Activated T-cell treated with anti-CD3 and anti-CD28 coated beads, Interleukin-2, amount 50 U/mL, for 24 hours (primary cell): ENCODE measurements at places on chromosomes 7 and 10.

DNA sequence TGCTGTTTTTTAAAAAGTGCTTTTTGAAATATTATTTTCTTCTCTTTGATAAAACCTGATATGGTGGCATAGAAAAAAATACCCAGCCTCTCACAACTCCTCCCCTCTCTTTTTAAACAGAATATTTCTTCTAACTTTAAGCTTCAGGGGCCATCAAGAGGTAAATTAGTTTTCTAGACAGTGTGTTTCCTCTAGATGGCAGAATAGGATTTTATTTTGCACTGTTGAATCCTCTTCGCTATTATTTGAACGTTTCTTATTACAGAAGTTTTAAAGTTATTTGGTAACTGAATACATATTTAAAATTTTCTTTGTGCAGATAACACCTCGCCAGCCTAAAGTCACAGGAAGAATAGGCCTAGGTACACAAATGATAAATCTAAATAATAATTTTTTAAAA is 30.3 kb downstream of the ARL5B start:
- DNase-seq = no peak

DNA sequence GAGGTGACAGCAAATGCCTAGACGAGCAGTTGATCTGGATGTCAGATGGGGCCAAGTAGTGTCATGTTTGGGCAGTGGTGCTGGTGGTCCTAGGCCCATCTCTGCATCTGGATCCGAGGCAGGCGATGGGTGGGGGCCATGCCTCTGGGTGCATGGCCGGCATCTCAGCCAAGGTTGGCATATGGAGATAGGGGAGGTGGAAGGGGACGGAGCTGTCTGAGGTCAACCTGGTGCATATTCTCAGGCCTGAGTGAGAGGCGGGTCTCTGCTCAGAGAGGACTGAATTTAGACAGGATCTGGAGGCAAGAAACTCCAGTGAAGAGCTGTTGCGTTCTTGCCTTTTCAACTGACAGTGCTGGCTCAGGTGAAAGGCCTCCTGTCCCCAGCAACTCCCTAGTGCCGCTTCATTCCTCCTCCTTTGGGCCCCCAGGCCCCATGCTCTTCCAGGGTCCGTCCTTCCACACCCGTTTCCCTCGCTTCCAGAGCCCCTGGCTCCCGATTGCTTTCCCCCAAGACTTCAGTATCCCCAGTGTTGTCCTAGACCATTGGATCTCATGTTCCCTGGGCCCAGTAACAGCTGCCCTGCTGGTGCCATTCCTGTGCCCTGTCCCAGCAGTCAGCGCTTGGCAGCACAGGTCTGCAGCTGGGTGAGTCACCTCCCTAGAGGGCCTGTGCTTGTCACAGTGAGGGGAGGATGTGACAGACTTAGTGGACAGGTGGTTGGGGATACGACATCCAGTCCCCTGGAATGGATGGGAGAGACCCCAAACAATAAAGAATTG is 32.6 kb downstream of the GBX1 start:
- DNase-seq = no peak

DNA sequence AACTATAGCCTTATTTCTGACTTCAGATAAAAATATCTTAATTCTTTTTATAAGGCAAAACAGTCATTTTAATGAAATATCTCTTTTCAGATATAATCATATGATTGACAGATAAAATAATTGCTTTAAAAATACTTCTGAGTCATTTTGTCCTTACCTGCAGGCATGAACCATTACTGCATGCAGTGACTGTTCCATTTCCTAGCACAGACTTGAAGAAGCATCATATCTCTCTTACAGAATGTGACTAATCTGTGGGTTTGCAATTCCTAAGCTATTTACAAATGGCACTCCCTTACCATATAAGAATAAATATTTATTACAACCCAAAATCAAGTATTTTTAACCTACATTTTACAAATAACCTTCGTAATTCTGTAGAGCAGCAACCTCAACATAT is 120.7 kb downstream of the SRPK2 start:
- DNase-seq = no peak

DNA sequence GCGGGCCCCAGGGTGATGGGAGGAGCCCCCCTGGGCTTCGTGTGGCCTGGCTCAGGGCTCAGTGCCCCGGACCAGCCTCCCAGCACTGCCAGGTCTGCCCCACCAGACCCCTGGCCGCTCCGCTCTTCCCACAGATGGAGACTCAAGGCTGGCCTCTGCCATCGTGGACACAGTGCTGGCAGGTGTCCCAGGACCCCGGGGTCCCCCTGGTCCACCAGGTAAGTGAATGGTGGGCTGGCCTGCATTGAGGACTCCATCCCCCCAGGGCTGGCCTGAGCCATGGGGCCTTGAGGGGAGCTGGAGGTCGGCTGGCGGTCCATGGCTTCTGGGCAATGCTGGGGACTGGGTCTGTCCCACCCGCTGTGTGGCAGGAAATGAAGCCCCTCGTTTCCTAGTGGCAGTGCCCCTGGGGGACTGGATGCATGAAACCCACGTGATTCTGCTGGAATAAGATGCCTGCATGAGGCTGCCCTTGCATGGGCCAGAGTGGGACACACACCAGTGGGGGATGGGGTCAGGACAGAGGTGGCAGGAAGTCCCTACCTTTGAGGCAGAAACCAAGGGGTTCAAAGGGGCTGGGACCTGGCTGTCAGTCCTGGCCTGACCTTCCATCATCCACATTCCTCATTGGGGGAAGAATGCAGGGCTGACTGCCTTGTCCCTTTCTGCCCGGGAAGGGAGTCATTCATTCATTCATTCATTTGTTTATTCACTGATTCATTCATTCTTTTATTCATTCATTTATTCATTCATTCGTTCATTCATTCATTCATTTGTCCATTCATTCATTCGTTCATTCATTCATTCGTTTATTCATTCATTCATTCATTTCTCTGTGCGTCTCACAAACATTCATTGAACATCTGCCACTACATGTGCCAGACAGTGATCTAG is 81.8 kb downstream of the MYL10 start:
- no peak for DNase-seq

DNA sequence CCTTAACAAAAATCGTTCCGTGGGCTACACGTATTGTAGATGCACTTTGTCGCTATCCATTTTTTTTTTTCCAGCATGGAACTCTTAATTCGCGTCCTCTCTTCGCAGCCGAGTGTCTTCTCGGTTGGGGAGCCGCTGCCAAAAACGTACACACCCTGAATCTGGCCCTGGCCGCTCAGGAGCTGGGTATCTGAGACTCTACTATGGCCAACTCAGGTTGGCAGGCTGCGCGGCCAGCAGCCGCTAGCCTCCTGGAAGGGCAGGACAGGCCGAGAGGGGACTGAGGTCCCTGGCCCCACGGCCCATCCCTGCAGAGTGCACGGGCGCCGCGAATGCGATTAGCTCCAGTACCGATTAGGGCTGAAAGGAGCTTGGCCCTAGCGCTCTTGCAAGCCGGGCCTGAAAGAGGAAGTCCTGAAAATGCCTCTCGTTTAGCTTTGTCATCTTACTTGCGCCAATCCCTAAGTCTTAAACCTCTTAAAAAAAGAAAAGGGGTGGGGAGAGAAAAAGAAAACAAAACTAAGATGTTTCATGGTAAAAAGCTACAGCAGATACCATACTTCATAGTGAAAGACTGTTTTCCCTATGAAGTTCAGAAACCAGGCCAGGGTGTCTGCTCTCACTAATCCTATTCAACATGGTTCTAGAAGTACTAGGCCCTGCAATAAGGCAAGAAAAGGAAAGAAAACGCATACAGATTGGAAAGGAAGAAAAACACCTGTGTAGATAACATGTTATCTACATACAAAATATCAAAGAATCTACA is 113.2 kb upstream of the RHEB start:
- peak; percentile 78 for DNase-seq

DNA sequence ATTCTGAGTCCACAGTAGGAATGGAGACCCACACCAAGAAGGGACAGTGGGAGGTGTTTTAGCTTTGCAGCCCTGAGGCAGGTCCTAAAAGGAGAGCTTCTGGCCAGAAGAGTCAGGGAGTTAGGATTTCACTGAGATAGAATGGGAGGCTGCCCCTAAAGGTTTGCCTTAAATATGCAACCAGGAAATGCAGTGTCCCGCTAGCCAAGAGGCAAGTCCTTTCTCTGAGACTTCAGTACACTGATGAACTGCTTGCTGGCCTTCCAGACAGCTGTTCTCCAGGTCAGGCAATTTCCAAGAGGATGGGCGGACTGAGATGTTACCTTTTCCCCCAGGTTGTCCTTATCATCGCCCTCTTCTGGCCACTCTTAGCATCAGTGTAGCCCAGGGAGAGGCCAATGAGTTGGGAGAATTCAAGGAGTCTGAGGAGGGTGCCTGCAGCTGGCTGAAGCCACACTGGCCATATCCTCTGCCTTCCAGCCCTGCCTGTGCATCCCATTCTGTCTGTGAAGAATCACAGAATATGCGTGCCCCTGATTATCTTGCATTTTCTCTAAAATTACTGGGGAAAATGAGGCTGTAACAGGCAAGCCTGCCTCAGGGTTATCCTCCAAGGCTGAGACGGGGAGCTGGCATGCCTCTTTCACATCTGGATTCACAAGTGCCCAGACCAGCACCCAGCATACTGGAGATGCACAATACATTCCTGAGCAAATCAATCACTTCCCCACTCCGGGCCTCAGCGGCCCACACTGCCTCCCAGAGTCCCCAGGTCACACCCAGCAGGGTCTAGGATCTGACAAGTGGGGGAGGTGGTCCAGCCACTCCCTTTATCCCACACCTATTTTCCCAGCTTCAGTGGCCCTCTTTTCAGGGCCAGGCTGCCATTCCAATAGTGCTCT is 2.4 kb downstream of the TLL2 start:
- no peak for DNase-seq

DNA sequence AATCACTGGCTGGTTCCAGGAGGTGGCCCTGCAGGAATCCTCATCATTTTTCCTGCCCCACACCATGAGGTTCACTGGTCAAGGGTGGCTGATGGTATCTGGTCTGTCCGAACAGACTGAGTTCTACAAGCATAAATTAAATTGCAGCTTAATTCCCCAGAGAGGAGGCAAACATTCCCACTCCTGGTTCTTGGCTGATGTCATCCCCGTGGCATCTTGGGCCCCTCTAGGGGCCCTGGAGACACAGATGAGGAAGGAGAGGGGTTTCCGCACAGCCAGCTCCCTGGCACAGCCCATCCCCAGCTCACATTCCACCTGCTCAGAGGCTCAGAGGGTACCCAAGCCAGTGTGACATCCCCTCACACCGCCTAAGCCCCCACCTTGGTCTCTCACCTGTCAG is 5.3 kb upstream of the KLRG2 start:
- DNase-seq = no peak

GRCh38 chr7:69269806-69270205 is 328.5 kb upstream of the AUTS2 start:
- no peak for DNase-seq

- no peak for DNase-seq
Observed at GRCh38 chr10:118963341-118963740, 66.2 kb upstream of the NANOS1 start.

DNA sequence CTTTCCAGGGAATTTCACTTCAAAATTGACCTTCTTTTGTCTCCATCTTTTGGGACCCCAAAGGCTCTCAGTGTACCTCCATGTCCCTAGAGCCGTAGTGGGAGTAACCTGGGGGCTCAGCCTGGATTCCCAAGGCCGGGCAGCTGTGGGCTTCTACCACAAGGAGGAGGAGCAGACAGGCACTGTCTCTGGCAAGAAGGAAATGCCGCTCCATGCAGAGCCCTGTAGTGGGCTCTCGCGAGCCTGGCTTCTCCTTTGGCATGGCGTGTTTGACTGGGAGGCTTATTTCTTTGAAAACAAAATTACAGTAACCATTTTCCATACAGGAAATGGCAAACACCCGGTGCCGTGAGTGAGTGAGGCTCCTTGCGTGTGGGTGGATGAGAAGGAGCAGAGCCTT is 76.8 kb upstream of the FAM180A start:
- no peak for DNase-seq
